ENCODE measurements at places on chromosomes 2 and 18. TPM values are rescaled to one million over a fixed set of nuclear protein-coding genes. Genes with fewer than 3 reads are reported as not detected.

The M1AP gene
- total RNA-seq: not detected

The CCDC148 gene
- total RNA-seq: 0.20 TPM

The EIPR1 gene
- total RNA-seq: 32.1 TPM

The TACR1 gene
- total RNA-seq: not detected

The INHA gene
- not detected for total RNA-seq

The UGT1A6 gene
- total RNA-seq: 315 TPM

The TTR gene
- 1,422 TPM for total RNA-seq

The QPCT gene
- total RNA-seq: 0.74 TPM

The ZCCHC2 gene
- total RNA-seq: 22.7 TPM

The TBR1 gene
- not detected for total RNA-seq

The DSG1 gene
- total RNA-seq: 0.43 TPM

The SP3 gene
- 35.8 TPM for total RNA-seq

The PLB1 gene
- 1.4 TPM for total RNA-seq

The BCL2L11 gene
- total RNA-seq: 7.1 TPM

The ITPRIPL1 gene
- 0.22 TPM for total RNA-seq

The SERPINB13 gene
- total RNA-seq: not detected

The TUBA3E gene
- not detected for total RNA-seq

The PAIP2B gene
- 10.7 TPM for total RNA-seq

The VWA3B gene
- not detected for total RNA-seq

The ZAP70 gene
- 1.8 TPM for total RNA-seq

The LIPG gene
- total RNA-seq: 35.0 TPM

The MAP3K19 gene
- not detected for total RNA-seq

The ZNF396 gene
- 0.62 TPM for total RNA-seq

The PSMA8 gene
- not detected for total RNA-seq

The NOL4 gene
- total RNA-seq: 0.27 TPM

The NT5DC4 gene
- total RNA-seq: not detected

The GKN1 gene
- not detected for total RNA-seq

The ITGB6 gene
- total RNA-seq: 0.68 TPM

The NPC1 gene
- total RNA-seq: 22.6 TPM

The CFAP53 gene
- 0.17 TPM for total RNA-seq

The IL36G gene
- not detected for total RNA-seq

The NFATC1 gene
- 3.5 TPM for total RNA-seq

The CROCC2 gene
- total RNA-seq: 0.12 TPM

The PROKR1 gene
- not detected for total RNA-seq

The C2orf80 gene
- not detected for total RNA-seq

The RAX gene
- total RNA-seq: not detected

The DYSF gene
- 25.8 TPM for total RNA-seq

The PNO1 gene
- 5.5 TPM for total RNA-seq

The PAPOLG gene
- total RNA-seq: 3.7 TPM

The SULT1C2 gene
- 1.3 TPM for total RNA-seq

The PSMD14 gene
- 20.2 TPM for total RNA-seq

The PRKCE gene
- total RNA-seq: 18.8 TPM

The CYRIA gene
- total RNA-seq: 1.6 TPM

The OTOF gene
- 0.12 TPM for total RNA-seq
